Hindlimb muscle (tissue), 1 donor: ENCODE measurements at places on chromosomes 2 and 18.

DNA sequence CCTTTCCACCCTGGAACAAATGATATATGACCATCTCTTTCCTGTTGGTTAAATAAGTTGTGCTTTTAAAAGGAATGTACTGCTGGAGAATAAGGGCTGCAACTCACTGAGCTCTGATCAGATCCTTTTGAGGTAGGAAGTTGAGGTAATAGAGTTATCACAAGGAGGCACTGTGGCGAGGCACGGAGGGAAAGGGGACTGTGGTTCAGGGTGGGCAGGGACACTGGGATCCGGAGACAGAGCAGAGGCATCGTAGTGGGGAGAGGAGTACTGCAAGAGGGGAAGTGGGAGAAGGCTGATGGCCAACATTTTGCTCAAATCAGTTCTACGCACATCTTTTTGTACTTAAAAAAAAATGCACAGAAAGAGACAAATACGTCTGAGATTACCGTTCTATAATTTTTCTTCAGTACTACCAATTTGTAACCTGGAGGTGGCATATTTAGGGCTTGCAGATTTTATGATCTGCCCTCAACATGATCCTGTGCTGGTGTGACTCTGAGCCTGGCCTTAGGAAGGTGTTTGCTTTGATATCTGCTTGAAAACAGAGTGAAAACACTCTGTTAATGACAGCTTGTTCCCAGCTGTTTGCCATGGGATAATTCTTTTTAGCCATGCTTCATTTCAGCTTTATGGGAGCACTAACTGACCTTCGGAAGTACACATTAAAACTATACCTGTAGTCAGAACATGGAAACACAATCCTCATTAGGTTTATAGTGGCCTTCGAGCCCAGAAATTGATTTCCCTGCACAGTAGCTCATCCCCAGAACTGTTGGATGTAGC is 168.1 kb downstream of the KCNE4 start:
- DNase-seq, result no peak

- no peak for DNase-seq
Measured at GRCh38 chr2:109369671-109370191, 240.7 kb downstream of the SH3RF3 start.

DNA sequence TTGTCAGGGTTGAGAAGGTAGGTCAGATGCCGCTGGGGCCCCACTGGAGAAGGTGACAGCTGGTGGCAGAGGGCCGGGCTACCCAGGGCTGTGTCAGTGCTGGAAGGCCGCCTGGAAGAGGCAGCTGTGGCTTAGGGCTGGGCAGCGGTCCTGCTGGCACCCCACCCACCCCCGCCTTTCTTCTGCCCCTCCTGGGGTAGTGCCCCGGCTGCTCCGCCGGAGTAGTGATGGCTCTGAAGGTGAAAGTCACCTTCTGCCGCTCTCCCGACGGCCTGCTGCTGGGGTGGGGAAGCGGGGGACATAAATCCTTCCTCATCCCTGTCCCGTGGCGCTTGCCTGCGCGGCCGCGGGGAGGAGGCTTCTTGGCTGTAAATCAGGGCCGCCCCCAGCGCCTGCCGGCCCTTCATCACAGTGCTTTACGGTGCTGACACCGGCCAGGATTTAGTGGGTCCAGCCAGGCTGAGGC is 332.2 kb downstream of the DYSF start:
- DNase-seq, result no peak

DNA sequence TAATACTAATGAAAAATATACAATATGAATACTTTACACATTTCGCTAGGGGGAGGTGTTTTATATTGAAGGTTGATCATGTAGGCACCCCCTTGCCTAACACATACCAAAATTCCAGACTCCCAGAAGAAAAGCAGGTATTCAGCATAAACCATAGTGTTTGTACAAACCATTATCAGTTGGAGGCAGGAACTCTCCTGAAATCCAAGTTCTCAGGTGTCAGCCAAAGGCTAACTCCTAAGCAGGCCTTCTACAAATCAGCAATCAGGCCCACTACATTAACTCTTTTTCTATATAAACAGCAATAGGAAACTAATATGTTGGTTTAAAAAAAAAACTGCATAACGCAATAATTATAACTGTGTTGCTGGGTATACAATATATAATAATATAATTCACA is 44.5 kb downstream of the MAP3K2 start:
- DNase-seq, result no peak

DNA sequence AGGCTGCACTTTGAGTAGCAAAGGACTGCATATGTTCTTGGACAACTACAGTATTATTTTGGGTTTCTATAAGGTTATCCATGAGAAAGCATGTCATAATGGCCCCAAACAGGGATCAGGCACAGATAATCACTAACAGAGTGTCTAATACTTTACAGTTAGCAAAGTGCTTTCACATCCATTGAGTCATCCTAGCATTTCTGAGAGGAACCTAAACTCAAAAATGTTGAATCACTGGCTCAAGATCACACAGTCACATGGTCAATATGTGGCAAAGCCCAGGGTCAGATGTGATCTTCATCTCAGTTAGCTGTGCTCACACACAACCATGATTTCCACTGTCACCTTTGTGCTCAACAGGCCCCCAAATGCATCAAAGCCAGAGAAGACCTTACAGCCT is 156.1 kb upstream of the VRK2 start:
- no peak for DNase-seq

GRCh38 chr18:59696311-59697235 is 650 bp downstream of the CCBE1 start:
- no peak for DNase-seq

DNA sequence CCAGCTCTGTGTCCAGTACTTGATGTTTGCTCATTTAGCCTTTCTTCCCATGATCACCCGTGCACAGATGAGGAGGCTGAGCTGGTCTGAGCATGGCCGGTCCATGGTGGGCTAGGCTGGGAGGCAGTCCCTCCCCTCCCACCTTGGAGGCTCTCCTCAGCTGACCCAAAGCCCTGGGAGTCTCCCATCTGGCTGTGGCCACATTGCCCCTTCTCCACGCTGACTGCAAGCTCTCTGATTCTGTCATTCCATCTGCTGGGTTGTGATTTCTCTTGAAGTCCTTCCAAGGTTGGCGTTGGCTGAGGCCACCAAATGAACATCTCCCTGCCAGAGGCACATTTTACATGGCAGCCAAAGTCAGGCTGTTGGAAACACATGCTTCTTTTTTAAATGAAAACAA is 44.0 kb downstream of the ACKR3 start:
- DNase-seq, result no peak

GRCh38 chr2:105866216-105867185 is 121.8 kb downstream of the NCK2 start:
- DNase-seq, result no peak

DNA sequence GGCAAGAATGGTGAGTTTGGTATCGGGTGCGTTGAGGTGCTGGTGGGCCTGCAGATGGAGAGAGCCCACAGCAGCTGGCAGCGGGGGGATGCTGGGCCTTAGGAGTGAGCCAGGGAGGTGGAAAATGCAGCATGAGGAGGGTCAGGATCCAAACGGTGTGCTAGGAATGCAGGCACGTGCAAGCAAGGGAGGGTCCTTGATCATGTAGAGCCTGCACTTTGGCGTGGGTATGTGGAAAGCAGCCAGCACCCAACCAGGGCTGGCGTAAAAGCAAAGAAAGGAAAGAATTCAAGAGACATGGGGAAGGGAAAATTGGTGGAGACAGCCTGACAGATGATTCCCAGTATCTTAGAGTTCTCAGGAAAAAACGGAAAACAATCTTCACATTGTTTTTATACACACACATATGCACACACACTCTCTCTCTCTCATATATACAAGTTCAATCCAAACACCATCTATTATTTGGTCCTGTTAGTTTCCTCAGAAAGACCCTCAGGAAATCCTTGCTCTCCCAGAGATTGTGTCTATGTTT is 46.3 kb downstream of the LTBP1 start:
- no peak for DNase-seq

DNA sequence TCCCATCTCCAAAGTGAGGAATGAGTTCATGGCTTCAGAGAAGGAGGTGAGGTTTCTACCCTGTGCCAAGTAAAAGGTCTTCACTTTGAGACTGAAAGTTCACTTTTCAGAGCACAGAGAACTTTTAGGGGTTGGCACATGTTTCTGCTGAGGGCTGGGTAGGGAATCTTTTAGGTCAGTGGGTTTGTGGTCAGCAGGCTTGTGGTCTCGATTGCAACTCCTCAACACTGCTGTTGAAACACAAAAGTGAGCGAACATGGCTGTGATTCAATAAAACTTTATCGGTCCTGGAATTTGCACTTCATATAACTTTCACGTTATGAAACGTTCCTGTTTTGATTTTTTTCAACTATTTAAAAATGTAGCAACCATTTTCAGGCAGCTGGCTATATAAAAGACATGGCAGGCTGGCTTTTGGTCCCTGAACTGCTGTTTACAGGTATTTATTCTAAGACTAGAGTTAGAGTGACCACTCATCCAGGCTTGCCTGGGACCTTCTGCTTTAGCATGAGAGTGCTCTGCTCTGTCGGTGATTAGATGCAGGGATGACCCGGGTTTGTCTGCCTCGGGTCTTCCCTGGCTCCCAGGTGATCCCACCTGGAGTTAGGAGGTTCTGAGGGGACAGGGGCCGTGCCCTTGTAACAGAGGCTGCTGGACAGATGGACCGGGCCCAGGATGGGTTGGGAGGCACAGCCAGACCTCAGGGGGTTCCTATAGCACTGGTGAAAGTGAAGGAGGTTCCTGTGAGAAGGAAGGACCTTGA is 62.7 kb upstream of the TAF1B start:
- no peak for DNase-seq

- DNase-seq, result no peak
Measured at GRCh38 chr18:245282-245847, 22.5 kb downstream of the THOC1 start.

DNA sequence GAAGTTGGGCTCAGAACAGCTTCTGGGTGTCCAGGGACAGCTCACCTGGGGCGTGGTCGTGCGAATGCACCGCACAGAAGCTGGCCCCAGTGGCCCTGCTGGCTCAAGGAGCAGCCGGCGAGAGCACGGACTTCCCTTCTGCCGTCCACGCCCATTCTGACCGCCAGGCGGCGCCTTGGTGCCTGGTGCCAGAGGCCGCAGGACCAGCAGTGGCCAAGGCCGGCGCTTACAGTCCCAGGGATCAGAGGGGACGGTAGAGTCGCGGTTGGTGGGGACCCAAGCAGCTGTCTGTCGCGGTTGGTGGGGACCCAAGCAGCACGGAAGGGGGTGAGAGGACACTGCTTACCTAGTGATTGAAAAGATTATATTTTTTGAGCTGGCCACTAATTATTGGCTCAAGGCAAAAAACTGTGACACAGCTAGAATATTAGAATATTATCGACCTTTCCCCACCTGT is 25.7 kb downstream of the NPPC start:
- peak; percentile 38 for DNase-seq
